ENCODE measurements at places on chromosomes 1 and 21.
A peak's percentile ranks its signal among the peaks of the same experiment; 100 is the strongest.

DNA sequence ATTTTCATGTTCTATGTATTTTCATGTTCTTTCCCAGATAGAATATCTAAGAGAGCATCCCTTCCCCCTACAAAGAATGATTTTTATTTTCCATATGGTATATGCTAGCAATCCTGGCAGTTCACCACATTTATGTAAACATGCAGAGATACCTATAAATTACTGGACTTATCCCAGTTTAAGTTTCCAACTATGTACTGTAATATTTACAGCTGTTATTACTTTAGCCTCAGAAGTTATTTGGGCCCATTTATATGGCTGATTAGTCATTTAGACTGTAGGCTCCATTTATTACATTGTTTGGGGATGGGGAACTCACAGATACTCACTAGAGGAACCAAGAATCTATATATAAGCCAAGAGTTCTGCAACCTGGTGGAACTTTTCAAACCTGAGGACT is 84.8 kb upstream of the WARS2 start:
- no peak for DNase-seq

GRCh38 chr1:145878724-145879123 is 6.9 kb downstream of the ANKRD35 start:
- no peak for DNase-seq

DNA sequence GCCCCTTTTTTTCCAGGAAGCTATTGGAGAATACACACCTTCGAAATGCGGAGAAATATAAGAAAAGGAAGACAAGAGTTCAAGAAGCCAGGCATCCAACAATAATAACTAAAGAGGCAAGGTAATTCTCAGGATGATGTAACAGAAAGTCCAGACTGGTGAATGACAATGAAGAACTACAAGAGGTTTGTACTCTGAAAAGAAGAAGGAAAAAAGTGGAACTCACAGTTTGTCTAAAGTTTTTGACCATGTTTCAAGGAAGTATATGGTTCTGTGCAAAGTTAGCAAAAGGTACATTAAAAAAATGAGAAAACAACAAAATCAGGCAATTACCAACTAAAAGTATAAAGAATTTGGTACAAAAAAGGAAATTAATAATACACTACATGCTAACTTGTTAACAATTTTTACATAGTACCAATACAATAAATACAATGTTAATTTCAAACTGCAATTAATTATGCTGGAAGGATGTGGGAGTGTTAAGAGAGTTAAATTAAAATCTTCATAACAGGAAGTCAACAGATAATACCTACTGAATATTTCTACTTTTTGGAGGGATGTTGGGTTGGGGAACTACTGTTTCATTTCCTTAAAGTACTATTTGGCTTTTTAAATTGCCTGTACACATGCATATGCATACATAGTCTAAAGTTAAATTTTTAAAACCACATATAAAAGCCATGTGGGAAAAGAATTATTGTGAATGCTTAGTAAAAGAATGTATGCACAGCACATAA is 12.9 kb upstream of the CD55 start:
- DNase-seq: no peak

DNA sequence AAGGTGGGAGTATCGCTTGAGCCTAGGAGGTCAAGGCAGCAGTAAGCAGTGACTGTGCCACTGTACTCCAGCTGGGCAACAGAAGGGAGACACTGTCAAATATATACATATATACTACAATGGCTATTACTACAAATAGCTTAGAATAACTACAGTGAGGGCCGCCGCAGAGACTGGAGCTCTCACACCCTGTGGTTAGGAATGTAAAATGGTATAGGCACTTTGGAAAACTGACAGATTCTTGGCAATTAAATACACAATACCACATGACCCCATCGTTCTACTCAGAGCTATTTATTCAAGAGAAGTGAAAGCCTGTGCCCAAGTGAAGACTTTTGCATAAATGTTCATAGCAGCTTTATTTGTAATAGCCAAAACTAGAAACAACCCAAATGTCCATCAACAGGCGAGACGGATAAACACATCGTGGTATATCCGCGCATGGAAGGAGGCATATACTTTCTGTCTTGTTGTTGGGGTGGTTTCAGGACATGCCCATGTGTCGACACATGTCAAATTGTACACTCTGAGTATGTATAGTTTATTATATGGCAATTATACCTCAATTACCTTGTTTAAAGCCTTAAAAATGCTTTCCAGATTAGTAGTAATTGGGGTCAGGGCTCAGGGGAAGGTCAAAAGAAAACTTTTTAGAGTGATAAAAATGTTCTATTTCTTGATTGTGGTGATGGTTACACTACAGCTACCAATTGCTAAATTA is 123.4 kb downstream of the RIPK4 start:
- DNase-seq: no peak

GRCh38 chr21:36854391-36854790 is 112.1 kb downstream of the HLCS start:
- DNase-seq: no peak

DNA sequence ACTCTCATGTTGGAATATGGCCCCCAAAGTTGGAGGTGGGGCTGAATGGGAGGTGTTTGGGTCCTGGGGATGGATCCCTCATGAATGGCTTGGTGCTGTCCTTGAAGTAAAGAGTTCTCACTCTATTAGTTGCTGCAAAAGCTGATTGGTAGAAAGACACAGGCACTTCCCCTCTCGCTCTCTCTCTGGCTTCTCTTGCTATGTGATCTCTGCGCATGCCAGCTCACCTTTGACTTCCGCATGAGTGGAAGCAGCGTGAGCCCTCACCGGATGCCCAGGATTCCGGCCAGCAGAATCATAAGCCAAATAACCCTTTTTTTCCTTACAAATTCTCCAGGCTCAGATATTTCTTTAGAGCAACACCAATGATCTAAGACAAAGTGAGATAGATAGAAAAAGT is 20.9 kb upstream of the CCSAP start:
- DNase-seq: no peak

DNA sequence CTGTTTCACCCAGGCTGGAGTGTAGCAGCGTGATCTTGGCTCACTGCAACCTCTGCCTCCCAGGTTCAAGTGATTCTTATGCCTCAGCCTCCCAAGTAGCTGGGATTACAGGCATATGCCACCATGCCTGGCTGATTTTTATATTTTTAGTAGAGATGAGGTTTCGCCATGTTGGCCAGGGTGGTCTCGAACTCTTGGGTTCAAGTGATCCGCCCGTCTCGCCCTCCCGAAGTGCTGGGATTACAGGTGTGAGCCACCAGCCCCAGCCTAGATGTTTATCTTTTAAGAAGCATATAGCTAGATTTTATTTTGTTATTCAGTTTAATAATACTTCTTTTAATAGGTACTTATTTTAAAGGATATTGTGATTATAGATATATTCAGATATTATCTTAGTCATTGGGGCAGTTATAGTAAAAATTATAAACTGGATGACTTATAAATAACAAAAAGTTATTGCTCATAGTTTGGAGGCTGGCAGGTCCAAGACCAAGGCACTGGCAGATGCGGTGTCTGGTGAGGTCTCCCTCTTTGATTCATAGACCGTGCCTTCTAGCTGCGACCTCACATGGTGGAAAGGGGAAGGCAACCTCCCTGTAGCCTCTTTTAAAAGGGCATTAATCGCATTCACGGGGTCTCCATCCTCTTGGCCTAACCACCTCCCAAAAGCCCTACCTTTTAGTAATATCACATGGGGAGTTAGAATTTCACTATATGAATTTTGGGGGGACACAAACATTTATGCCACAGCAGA is 3.1 kb upstream of the KCNE2 start:
- no peak for DNase-seq

GRCh38 chr1:173555651-173556305 is 47.1 kb downstream of the SLC9C2 start:
- no peak for DNase-seq

DNA sequence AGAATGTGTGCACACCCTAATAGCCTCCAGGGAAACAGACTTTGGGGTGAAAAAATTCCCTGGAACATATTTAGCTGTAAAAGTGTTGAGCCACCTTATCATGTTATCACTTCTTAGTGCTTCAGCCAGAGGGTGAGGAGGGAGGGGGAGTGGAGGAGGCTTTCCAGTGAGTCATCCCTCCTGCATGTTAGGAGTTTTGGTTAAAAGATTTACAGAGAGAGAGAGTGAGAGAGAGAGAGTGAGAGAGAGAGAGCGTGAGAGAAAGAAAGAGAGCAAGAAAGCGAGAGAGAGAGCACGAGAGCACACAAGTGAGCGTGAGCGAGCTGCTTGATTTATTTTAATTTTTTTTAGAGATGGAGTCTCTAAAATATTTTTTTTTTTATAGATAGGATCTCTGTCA is 13.5 kb upstream of the CACNA1E start:
- peak; percentile 72 for DNase-seq

GRCh38 chr1:9297831-9298230 is 5.1 kb downstream of the SPSB1 start:
- DNase-seq: no peak

- DNase-seq: no peak
Observed at GRCh38 chr1:8671306-8671917, 146.0 kb downstream of the RERE start.

All from kidney epithelial cell (primary cell).